ENCODE measurements at places on chromosomes 6 and 20.

- DNase-seq, result peak; percentile 60
Measured at GRCh38 chr6:82988930-82989351, 76.7 kb downstream of the UBE3D start.

GRCh38 chr20:58898629-58899408, 46.3 kb downstream of the GNAS start:
- DNase-seq, result no peak

GRCh38 chr6:72639920-72640614, 18.2 kb downstream of the KCNQ5 start:
- DNase-seq, result no peak

DNA sequence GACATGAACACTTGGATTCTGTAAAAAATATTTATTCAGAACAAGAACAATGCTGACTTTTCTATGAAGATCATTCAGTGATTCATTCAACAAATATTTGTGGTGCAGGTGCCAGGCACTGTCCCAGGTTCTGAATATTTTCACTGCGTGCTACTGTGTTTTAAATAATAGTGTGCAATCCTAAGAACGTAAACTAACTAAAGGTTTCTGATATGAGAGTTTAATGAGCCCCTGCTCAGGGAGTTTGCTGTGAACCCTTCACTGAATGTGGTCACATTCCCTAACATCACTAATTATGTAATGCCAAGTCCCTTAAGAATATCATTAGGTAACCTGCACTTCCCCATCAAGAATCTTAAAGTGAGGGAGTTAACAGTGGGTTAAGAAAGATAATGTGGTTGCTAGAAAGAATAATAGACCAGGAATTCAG, 1.7 kb upstream of the TMEM170B start:
- peak; percentile 49 for DNase-seq

GRCh38 chr6:105851113-105851580, 235.0 kb upstream of the PRDM1 start:
- DNase-seq, result peak; percentile 24

DNA sequence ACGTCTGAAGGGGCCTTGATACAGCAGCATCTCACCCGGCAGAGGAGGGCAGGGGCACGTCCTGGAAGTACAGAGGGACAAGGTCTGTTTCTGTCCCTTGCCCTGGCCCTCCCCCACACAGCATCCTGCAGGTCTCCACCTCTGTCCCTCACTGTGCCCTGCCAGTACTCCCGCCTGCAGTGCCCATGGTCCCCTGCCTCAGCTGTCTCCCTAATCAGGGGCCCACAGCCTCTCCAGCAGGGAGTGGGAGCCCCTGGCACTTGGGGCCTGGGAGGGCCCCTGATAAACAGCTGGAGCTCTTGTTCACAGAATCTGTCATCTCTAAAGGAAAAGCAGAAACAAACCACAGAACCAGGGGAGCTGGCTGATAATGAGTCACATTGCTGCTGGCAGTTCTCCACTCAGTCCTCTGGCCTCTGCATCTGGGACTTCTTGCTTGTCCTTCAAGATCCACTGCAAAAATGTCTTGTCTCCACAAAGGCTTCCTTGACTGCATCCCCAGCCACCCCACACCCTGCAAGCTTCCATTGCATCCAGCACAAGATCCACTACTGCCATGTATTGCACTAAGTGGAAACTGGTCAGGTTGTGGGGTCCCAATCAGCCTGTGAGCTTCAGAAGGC, 33.2 kb upstream of the TAF8 start:
- peak; percentile 85 for DNase-seq

GRCh38 chr6:158912655-158913054, 87.3 kb downstream of the RSPH3 start:
- no peak for DNase-seq

- DNase-seq, result peak; percentile 9
Measured at GRCh38 chr6:140609956-140610355, 1235.5 kb upstream of the CITED2 start.

DNA sequence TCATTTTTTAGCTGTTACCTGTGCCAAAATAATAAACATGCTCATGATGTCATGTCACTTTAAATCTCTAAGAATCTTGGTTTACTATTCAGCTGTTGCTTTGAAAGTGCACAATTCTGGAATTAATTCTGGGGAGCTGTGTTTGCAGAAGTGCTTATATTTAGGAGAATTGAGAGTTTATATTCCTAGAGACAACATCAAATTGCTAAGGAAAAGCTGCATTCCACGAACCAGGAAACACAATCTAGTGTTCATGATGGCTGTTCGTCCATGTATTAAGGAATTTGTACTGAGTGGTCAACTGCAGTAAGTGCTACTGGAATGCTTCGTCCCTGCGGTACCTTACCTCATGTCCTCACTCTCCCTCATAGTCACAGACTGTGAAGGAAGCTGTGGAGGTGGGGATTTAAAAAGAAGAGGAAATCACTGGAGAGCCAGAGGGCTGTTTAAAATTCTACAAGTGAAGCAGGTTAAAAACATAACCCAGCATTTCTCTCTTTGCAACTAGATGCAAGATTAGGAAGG, 161.0 kb downstream of the TRMT11 start:
- no peak for DNase-seq

DNA sequence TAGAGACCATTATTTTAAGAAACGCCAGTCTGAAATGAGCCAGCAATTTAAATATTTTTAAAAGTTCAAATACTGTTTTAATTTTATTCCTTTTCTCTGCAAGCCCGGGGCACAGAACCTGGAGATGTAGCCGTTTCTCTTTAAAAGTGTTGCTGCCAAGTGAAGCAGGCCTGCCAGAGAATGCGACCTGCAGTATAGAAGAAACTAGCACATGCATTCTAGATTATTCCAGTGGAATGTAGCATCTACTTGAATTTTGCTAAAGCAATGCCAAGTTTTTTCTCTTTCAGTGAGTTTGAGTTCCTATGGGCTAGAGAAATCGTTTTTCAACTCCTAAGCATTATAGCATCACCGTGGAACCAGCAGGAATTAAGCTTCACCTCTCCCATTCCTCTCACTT, 101.3 kb downstream of the QRSL1 start:
- DNase-seq, result no peak

GRCh38 chr6:160048471-160048870, 73.1 kb upstream of the SLC22A1 start:
- DNase-seq, result no peak

DNA sequence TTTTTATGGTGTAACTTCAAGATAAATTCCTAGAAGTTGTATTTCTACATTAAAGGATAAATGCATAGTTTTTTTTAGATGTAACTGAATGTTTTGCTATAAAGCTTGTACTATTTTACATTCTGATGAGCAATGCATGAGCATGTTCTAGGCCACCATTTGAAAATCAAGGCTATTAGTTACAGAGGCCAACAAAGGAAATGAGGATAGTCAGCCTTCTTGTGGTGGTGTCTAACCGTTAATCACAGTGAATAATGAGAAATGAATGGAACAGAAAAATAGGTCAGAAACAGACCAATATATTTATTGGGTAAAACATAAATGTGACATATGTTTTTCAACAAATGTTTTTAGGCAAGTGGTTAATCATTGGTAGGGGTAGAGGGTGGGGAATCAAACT, 37.6 kb upstream of the L3MBTL3 start:
- no peak for DNase-seq

- no peak for DNase-seq
Measured at GRCh38 chr20:56437196-56437960, 25.3 kb downstream of the CASS4 start.

GRCh38 chr6:27279513-27280063, 32.1 kb downstream of the PRSS16 start:
- DNase-seq, result no peak

- no peak for DNase-seq
Measured at GRCh38 chr20:48194583-48194982, 409.3 kb upstream of the SULF2 start.

DNA sequence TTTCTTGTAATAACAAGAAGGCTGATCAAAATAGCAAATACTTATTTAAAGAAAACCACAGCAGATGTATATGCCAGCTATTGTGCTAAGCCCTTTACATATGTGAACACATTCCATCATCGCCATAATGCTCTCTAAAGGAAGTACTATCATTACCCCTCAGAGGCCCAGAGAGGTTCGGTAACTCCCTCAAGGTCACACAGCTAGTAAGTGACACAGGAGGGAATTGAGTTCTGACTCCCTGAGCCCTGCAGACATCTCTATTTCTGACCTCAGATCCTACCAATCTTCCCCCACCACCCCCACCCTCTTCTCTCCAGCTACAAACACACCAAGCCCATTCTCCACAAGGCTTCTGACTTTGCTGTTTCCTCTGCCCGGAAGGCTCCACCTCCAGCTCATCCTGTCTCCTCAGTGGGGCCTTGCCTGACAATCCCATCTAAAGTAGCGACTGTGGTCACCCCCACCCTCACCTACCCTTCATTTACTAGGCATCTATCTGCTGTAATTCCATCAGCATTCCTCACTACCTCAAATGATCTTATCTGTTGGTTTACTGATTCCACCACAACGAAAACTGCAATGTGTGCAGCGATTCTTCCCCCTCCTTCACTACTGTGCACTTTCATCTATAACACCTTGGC, 234.5 kb downstream of the LRFN2 start:
- DNase-seq, result peak; percentile 32

DNA sequence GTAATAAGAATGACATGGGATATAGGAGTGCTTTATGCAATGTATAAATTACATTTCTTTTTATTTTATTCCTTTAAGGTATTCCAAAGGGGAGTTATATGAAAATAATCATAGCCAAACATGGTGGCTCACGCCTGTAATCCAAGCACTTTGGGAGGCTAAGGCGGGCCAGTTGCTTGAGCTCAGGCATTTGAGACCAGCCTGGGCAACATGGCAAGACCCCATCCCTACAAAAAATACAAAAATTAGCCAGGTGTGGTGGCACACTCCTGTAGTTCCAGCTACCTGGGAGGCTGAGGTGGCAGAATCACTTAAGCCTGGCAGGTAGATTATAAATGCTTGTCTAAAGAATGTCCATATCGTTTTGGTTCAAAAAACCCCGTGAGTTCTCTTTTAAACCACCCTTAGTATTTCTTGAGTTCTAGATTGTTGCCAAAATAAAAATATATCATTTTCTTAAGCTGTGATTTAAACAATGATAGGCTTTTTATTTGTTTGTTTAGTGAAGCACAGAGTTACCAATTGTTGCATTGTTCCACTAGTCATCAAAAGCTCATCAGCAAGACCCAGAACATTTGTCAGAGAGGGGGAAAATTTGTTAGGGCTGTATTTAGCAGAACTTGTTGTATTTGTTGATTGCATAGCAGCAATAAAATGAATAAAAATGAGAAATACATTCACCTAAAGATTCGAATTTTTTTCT, 146.2 kb downstream of the KHDC1L start:
- no peak for DNase-seq

DNA sequence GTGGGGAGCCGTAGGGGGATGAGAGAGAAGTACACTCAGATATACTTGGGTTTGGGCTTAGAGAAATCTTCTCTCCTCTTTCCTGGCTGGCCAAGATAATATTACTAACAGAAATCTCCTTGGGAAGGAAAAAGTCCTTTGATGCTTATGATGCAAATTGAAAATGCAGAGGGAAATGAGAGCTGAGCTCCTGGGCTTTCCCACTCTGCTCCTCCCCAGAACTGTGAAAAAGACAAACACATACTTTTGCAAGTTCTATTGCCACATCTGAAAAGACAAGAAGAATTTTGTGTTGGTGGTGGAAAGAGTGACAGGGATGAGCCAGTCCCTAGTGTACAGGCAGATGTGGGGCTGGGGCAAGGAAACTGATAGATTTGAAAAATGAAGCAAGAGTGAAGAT, 185.9 kb downstream of the ANKRD60 start:
- DNase-seq, result no peak

DNA sequence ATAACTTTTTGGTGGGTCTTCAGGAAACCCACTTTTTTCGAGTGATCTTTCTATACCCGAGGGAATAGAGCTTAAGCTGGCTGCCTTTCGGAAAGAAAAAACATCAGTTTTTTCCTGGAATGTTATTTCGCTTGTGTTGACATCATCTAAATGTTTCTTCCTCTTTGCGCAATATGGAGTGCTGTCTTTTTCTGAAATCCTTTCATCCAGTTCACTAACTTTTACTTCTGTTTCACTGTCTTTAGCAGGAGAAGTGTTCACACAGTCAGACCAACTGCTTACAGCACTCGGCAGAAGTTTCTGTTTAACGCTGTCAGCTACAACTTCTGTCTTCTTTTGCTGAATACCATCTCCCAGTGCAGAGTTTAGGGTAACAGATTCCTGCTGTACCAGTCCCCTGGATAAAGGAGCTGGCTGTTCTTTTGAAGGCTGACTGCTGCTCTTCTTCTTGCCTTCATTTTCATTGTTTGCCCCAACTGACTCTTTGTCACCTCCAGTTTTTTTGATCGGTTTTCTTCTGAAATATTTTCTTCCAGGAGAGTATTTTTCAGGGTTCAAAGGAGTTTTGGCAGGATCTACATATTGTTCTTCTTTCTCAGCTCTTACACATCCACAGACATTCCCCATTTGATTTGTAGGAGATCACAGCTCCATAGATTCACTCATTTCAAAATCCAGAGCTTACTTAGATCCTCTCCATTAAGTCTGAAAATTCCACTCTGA, 50.0 kb upstream of the DST start:
- DNase-seq, result peak; percentile 79

DNA sequence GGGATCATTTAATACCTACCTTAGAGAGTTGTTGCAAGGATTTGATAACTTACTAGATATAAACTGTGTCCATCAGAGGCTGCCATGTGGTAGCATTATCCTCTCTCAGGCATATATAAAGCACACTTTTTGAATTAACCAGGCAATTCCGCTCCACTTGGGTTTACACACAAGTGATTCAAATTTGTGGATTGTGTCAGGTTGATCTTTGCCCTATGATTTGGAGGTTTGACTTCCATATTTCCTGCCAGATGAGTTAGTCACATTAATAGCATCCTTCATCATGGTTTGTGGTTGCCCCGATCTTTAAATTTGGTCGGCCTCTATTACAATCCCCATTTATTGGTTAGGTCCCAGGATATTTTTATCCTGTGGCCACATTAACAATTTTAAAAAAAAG, 44.8 kb upstream of the CTAGE9 start:
- DNase-seq, result peak; percentile 98

DNA sequence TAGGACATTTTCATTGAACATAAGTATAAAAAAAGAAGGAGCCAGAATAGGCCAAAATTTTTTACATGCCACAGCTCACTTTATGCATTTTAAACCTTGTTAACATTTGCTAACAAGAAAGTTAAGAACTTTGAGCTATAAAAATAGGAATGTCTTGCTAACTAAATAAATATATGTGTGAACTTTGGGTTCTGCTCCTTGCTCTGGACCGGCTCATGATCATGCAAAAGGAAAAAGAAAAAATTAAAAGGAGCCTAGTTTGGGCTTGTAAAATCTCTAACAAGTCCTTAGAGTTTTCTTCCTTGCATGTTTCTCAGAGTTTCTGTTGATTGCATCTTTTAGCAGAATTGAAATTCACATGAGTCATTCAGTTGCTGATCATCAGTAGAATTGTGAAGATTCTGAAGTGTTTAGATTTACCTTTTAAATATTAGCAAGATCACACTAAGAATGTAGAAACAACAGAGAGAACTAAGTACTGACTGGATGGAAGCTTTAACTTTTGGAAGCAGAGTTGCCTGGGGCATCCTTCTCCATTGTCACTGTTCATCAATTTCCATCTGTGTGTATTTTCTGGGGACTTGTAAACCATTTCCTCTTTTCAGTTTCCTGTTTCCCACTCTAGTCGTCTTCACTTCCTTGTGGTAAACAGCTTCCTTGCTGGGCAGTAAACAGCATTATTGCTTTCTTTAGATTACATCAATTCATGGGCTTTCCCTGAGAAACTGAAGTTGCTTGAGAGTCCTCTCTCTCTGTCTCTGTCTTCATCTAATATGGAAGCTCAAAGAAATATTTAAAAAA, 458.4 kb upstream of the BTBD3 start:
- DNase-seq, result peak; percentile 79

GRCh38 chr20:47370850-47371782, 14.6 kb upstream of the ZMYND8 start:
- no peak for DNase-seq

GRCh38 chr6:156126535-156126934, 650.6 kb upstream of the ARID1B start:
- DNase-seq, result no peak
